ENCODE measurements at places on chromosomes 1 and 21. TPM values are rescaled to one million over a fixed set of nuclear protein-coding genes. Genes with fewer than 3 reads are reported as not detected.

The LCE3D gene
- not detected for total RNA-seq

The TNFSF18 gene
- not detected for total RNA-seq

The SPATA45 gene
- not detected for total RNA-seq

The SPRR2D gene
- not detected for total RNA-seq

The OR2M4 gene
- total RNA-seq, result not detected

The TLCD4 gene
- total RNA-seq, result not detected

The CD34 gene
- total RNA-seq, result not detected

The DENND2D gene
- total RNA-seq, result 263 TPM

The RAB3B gene
- total RNA-seq, result not detected

The CLIC6 gene
- total RNA-seq, result not detected

The MROH9 gene
- total RNA-seq, result not detected

The RRP15 gene
- total RNA-seq, result 19.3 TPM

The LCE2B gene
- total RNA-seq, result not detected

The VANGL2 gene
- not detected for total RNA-seq

The DNM3 gene
- 1.2 TPM for total RNA-seq

The APCS gene
- total RNA-seq, result not detected

The SPRR4 gene
- not detected for total RNA-seq

The MTARC1 gene
- not detected for total RNA-seq

The G0S2 gene
- total RNA-seq, result 47.5 TPM

The SLC1A7 gene
- total RNA-seq, result not detected

The DCLRE1B gene
- 15.1 TPM for total RNA-seq

The NTNG1 gene
- total RNA-seq, result not detected

The KRTCAP2 gene
- 224 TPM for total RNA-seq

The HOOK1 gene
- total RNA-seq, result 2.9 TPM

The GJA9 gene
- total RNA-seq, result not detected

The CD160 gene
- total RNA-seq, result 0.17 TPM

The DMRTB1 gene
- total RNA-seq, result not detected

The MPZ gene
- total RNA-seq, result 7.0 TPM

The HMGCS2 gene
- total RNA-seq, result not detected

The OR10Z1 gene
- total RNA-seq, result not detected

The SLC45A3 gene
- 0.27 TPM for total RNA-seq

The RPTN gene
- not detected for total RNA-seq
